ENCODE measurements at places on chromosomes 13 and 19.

- no peak for DNase-seq
These were observed 17.3 kb downstream of the BICRA start for GRCh38 chr19:47626238-47626637.

DNA sequence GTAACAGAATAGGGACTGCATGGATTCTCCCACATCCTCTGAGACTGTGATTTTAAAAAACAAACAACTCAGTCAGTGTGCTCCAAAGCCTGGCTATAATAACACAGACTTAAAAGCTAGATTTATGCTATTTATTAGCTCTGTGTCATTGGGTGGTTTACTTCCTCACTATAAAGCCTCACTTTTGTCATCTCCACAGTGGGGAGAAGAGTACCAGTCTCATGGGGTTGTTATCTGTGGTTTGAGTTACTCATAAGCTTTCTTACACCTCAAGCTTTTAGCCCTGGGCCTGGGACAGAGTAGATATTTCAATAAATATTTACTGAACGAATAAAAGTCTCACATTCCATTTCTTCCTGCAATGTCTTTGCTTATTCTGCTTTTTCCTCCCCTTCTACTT, 5.3 kb downstream of the RNASEH2B start:
- DNase-seq = no peak

DNA sequence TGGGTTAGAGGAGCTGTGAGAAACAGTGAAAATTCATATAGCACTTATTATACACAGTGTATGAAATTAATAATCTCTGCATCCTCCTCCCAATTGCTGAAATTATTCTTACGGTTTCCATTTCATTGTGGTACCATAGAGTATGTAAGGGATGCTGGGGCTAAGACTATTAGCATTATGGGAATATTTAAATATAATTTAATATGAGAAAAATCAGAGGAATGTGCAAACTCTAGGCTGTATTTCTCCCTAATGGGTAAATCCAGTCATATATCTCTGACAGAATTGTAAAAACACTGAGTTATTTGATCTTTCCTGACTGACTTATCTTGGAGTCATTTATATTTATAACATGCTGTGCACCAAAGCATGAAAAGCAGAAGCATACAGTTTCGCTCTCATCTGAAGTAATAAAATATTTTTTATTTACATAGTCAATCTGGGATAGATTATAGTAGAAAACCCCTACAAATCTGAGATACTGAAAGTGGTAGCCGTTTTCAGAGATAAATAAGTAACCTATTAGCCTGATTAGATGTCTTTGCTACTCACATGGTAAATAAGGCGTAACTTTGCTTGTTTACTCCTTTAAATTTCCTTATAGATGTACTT, 34.9 kb downstream of the LRCH1 start:
- no peak for DNase-seq

DNA sequence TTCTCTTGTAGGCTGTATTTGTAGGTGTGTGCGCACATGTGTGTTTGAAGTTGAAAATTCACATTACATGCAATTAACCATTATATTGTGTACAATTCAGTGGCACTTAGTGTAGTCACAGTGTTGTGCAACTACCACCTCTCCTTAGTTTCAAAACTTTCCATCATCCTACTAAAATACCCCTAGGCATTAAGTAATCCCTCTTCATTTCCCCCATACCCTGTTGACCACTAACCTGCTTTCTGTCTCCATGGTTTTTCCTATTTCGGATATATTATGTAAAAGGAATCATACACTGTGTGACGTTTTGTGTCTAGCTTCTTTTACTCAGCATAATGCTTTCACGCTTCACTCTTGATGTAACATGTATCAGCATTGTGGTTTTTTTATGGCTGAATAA, 16.1 kb downstream of the LSM14A start:
- no peak for DNase-seq

DNA sequence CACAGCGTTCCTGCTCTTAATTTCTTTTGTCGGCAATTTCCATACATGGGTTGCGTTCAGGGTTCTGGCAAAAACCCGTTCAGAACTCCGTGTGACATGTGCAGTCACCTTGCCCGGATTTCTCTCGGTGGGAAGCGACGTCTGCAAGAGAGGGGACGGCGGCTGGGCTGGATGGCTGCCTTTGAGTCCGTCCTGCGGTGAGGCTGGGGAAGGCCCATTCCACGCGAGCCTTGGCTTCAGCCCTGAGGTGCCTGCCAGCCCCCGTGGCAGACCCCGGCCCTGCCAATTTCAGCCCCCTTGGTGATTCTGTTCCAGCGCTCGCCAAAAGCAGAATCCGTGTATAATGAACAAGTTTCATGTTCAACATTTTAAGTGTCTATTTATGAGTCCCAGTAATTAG, 72.6 kb upstream of the TSHZ3 start:
- no peak for DNase-seq

GRCh38 chr13:97884707-97885468, 68.6 kb upstream of the IPO5 start:
- DNase-seq = peak; percentile 82

DNA sequence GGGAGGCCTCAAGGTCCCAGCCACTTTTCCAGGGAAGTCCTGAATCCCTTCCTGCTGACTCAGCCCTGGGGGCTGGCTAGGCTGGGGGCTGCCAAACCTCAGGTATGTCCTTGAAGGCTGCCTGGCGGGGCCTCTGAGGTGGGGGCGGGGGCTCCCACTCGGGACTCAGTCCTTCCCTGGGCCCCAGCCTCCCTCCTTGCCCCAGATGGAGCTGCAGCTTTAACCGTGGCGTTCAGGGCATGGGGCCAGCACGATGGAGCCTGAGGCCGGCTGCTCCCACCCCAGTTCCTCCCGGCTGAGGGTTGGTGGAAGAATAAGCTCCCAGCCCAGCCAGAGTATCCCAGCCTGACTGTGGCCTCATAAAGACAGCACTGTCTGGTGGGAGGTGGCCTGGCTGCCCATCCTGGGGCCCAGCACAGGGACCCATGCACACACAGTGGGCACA, 12.4 kb downstream of the CILP2 start:
- DNase-seq = no peak

GRCh38 chr19:37980419-37981170, 73.6 kb downstream of the SIPA1L3 start:
- DNase-seq = no peak

GRCh38 chr19:46384396-46384795, 29.0 kb downstream of the CCDC8 start:
- DNase-seq = no peak

DNA sequence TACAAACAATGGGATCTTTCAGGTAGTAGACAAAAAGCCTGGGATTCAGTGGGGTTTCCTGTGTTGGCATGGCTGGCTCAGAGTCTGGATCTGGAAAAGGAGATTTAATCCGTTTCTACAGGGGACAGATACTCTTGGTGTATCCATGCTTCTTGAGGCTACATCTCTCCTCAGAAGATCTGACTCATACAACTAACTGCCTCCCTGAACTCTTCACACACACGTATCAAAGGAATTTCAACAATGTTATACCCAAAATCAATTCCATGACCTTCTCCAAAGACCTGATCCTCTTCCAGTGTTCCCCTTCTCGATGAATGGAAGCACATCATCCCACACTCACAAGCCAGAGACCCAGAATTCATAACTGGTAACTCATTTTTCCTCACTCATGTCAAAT, 435.3 kb upstream of the NBEA start:
- no peak for DNase-seq

- no peak for DNase-seq
These were observed 52.9 kb upstream of the ABCC4 start for GRCh38 chr13:95354156-95354555.

DNA sequence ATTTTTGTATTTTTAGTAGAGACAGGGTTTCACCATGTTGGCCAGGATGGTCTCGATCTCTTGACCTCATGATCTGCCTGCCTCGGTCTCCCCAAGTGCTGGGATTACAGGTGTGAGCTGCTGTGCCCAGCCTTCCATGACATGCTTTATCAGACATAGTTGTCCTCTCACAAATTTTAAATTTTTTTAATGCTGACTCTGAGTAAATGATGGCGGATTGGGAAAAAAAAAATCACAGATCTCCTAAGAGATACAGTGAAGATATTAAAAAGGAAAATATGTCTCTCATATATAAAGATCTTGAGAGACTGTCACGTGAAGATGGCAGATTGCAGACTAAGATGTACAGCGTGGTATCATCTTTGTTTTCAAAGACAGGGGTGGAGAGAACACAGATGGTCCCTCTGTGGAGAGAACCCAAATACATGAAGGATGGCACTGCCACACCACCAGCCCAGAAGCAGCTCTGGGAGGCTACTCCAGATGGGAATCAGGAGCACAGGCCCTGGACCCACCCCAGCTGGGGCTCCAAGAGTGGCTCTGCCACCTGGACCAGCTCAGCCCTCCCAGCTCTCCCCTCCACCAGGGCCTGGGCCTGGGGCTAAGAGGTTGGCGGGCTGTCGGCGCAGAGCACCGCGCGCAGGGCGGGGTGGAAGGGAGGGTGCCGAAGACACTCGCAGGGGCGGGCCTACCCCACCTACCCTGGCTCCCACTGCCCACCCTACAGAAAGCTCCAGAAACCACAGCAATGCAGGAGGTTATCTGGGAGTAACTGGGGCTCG, 20.0 kb upstream of the CCNP start:
- no peak for DNase-seq

DNA sequence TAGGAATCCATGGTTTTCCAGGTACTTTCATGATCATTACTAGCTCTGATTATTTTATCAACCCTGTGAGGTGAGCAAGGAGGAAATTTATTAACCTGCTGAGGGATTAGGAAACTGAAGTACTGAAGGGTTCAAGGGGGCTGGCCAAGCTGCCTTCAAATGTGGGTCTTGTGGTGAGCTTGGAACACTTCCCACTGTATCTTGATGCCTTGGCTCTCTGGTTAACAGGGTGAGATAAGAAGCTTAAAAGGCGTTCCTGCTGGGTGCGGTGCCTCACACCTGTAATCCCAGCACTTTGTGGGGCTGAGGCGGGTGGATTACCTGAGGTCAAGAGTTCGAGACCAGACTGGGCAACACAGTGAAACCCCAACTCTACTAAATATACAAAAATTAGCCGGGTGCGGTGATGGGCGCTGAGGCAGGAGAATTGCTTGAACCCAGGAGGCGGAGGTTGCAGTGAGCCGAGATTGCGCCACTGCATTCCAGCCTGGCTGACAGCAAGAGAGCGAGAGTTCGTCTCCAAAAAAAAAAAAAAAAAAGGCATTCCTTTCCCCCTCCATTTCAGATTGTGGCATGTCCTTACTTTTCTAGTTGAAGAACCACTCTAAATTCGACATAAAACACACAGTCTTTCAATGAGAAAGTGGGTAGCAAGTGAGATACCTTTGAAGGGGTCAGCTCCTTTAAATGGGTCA, 70.2 kb downstream of the KLF2 start:
- DNase-seq = no peak

- DNase-seq = no peak
These were observed 15.6 kb upstream of the PROZ start for GRCh38 chr13:113142876-113143275.

- DNase-seq = no peak
These were observed 10.6 kb downstream of the REXO1 start for GRCh38 chr19:1837625-1838105.

DNA sequence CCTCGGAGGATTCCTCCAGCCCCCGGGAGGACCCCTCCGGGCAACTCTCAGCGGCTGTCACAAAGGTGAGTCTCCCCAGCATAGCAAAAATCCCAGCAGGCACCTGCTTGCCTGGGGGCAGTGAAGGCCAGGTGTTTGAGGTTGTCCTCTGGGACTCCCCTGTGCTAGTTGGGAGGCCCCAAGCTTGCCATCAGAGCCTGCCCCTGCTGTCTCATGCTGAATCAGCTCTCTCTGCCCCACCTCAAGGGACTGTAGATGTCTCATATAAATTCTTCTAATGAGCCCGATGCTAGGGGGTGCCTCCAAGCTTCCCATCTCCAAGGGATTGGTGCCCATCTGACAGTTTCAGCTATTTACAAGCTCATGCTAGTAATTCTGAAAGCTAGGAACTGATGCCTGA, 53.6 kb downstream of the NWD1 start:
- no peak for DNase-seq

- no peak for DNase-seq
These were observed 13.3 kb downstream of the BCAM start for GRCh38 chr19:44822177-44822576.

GRCh38 chr19:17402982-17403855, 2.2 kb downstream of the BST2 start:
- no peak for DNase-seq

GRCh38 chr19:40305403-40305802, 20.3 kb upstream of the AKT2 start:
- no peak for DNase-seq

DNA sequence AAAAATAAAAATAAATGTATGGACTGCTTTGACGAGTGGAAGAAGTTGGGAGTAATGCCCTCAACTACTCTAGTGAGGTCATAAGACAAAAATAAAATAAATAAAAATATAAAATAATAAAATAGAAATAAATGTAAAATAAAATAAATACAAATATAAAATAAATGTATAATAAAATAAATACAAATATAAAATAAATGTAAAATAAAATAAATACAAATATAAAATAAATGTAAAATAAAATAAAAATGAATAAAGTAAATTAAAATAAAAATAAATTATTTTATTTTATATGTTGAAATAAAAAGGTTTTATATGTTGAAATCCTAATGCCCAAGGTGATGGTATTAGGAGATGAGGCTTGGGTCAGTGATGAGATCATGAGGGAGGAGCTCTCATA, 20.1 kb upstream of the IGSF23 start:
- no peak for DNase-seq

DNA sequence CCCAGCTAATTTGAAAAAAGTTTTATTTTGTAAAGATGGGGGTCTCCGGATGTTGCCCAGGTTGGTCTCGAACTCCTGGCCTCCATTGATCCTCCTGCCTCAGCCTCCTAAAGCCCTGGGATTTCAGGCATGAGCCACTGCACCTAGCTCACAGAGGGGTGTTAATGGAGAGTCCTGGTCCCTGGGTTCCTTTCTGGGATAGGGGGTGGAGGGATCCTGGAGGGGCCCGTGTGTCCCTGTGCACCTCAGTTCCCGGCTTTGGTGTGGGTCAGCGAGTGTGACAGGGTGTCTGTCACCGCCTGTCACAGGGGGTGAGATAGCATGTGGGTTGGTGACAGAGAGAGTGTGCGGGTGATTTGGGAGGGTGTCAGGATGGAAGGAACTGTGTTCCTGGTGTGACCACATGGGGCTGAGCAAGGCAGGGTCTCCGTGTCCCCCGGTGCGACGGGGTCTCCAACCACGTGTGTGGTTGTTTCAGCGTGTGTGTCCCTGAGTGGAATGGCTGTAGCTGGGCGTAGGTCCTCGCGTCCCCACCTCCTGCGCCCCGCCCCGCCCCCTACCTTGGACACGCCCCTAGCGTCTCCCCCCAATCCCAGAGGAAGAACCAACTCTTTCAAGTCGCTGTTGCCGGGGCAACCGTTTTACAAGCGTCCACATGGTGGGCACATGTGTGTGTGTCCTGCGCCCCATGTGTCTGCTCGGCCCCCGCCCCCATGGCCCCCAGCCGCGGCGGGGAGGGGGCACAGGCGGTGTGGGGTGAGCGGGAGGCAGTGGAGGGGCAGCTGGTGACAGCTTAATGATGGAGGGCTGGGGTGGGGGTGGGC, 2.9 kb upstream of the NRTN start:
- DNase-seq = no peak
